ENCODE measurements at places on chromosomes 12 and 14.

GRCh38 chr12:546265-546919 lies 86.7 kb downstream of the B4GALNT3 start:
- no peak for DNase-seq

DNA sequence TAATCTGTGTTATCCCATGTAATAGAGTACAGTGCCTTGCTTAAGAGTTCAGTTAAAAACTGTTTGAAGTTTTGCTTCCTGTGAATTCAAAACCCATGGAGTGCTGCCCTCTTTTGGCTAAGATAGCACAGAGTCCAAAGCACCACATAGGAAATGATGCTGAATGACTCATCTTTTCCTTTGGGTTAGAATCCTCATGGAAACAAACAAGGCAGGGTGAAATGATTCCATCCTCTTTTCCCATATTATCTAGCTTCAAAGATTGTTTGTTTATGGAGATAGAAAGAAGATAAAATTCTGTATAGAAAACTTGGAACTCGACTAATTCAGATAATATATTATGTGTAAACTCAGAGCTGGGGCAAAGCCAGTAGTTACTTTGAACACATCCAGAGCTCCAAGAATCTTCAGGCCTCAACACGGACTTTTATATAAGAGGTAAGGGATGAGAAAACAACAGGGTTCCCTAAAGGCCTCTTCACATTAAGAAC lies 87.4 kb downstream of the OTOGL start:
- DNase-seq, result peak; percentile 82

DNA sequence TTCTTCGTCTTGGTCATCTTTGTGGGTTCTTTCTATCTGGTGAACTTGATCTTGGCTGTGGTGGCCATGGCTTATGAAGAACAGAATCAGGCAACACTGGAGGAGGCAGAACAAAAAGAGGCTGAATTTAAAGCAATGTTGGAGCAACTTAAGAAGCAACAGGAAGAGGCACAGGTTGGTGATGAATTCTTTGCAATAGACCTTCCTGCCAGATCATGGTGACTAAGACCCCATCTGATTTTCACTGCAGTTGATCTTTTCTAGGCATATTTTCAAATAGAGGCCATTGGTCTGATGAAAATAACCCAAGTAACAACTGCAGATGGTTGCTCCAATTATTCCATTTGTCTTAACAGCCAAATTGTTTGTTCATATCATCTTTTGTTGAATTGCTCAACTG lies 114.4 kb downstream of the SCN8A start:
- no peak for DNase-seq

GRCh38 chr14:93959239-93960107 lies 16.9 kb downstream of the ASB2 start:
- DNase-seq, result peak; percentile 68

- DNase-seq, result no peak
Observed at GRCh38 chr14:22977434-22977683, 5.0 kb downstream of the AJUBA start.

DNA sequence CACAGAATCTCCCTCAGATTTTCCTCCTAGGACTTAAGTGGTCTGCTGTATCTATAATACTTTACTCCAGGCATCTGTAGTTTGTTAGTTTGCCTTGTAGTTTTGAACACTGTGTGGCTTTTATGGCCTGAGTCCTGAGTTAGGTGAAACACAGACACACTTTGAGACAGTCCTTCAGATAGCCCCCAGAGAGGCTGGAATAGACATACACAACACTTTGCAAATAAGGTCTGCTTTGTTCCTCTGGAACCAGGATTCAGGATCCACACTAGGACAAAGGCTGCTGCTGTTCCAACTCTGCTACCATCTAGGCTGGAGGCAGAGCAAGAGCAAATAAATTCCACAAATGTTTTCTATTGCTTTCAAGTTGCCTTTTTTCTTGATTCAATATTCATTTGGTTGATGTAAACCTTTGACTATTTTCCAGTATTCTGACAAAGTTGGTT lies 41.4 kb upstream of the INSM2 start:
- DNase-seq, result no peak

- DNase-seq, result no peak
Observed at GRCh38 chr14:23146351-23146910, 27.4 kb upstream of the CEBPE start.

DNA sequence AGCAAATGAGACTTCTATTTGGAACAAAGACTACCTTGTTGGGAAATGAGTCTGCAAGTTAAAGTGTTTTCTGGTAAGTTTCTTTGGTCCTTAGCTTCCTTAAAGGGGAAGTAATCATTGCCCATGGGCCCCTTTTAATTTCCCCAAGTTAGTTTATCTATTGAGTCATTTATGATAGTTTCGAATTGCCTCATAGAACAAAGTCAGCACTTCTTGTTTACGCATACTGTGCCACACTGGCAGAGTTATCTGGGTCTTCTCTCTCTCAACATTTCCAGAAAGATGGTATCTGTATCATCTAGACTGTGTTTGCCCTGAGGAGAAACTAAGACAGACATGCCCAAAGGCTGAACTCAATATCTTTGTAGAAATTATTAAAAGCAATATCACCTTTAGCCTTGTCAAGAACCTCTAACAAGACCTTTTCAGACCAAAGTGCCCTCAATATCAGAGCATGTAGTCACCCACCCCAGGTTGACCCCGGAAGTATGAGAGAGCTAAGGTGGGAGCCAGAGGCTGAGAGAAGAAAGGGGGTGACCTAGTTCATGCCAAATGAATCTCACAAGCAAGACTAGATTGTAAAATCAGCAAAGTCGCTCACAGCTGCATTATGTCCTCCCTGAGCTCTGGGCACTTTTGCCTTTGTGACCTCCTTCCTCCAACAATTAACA lies 40.0 kb downstream of the GPR65 start:
- no peak for DNase-seq

DNA sequence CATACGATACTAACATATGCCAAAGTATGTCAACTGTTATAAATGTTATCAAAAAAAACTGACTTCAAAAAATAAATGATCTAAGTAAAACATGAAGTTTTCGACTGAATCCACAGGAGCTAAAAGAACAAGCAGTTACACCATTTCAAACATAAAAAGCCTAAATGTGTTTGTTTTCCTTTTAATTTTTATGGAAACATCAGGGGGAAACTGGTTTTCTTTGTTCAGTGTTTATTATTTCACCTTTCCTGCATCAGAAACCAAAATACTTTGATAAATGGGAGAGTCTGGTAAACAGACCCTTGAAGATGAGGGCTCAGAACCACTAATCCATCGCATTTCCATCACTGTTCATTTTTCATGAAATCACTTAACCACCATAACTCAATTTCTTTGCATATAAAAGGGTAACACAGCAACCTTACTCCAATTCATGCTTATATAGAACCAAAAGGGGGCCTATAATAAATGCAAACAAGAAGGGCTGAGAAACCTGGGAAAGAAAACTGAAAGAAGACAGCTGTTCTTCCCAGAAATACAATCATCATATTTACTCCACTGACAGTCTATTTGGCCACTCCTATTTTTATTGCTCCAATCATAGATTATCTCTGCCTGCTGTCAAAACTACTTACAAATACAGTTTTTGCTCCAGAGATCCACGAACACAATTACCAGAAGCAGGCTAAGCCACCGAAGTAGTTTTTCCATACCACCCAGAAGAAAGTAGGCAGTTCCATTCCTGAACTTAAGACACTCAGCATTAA lies 17.0 kb downstream of the FGD6 start:
- DNase-seq, result no peak

DNA sequence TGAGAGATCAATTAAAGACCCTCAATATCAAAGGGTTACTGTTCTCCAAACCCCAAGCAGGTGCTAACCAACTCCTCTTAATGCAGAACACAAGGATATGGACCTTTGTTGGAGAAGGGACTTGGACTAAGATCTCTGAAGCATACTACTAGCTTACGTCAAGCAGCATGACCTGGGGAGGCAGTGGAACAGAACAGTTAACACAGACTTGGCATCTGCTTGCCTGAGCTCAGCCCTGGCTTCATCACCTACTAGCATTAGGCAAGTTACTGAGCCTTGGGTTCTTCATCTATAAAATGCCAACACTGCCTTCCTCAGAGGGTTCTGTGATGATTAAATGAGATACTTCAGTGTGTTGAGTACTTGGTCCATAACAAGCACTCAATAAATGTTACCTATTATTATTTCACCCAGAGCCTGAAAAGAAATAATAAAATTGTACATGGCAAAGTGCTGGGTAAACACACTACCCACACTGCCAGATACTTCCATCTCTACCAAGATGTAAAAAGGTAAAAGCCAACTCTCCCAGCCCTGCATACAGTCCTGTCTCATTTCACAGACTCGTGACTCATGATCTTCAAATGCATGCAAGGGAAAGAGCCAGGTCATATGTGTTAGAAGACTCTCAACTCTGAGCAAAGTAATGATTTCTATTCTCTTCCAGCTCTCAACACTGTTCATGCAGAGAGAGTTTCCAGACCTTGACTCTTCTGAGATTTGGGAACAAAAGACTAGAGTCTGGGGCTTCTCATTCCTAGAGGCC lies 39.7 kb downstream of the FMNL3 start:
- no peak for DNase-seq

- no peak for DNase-seq
Observed at GRCh38 chr14:68405961-68406360, 386.9 kb downstream of the ZFP36L1 start.

DNA sequence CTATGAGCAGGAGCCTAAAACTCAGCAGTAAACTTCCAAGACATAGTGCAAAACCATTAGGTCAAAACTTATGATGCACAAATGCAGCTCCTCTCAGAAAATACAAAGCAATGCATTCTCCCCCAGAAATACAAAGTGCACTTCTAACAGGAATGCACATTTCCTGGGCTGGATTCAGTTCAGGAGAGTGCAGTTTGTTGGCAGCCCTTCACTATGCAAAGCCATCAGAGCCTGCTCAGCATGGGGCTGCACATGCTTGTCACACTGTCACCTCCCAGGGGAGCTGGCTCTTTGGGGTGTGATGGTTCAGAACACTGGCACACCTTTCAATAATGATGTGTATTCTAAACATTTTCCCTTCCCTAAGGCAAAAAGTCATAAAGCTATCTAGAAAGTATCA lies 110.4 kb downstream of the KCNK10 start:
- no peak for DNase-seq

- no peak for DNase-seq
Observed at GRCh38 chr12:57187222-57188089, 29.1 kb upstream of the NXPH4 start.

DNA sequence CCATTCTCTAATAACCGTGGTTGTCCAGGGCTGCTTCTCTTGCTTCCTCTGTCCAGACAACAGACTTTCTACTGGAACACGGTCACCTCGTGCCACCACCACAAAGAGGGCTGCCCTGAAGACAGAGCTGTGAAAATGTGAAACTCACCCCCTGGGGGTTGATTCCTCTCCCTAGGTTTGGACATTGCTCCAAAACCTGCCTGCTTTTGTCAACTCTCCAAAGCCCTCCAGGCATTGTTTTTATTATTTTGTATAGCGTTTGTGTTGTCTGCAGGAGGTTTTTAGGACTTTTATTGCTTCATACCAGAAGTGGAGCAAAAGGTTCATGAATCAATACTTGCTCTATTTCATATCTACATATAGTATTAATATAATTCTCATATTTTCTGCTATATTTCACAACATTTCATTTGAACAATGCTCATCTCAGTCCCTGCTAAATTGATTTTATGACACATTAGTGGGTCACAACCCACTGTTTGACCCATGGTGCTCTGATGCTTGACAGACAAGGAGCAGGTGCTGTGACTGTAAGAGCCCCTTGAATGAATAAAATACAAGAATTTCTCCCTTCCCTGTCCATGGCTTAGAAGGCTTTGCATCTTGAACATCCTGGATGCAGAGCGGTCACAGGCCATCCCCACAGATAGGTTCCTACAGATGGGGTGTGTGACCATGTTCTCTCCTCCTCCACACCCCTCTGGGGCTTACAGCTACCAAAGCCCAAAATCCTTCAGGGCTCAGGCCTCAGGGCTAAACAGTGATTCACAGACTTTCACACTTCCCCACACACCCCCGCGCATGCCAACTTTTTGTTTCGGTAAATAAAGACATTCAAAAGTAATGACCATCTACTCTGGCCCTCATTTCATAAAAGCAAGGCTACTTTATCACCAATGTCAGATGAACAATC lies 20.6 kb upstream of the EML1 start:
- DNase-seq, result no peak

GRCh38 chr12:39816671-39817185 lies 197.1 kb upstream of the ABCD2 start:
- DNase-seq, result no peak
